ENCODE measurements at places on chromosomes 1 and 21. TPM values are rescaled to one million over a fixed set of nuclear protein-coding genes. Genes with fewer than 3 reads are reported as not detected.

- DNase-seq = no peak
Observed at GRCh38 chr1:199218065-199218464, 579.2 kb downstream of the PTPRC start.

- no peak for DNase-seq
Observed at GRCh38 chr1:168447871-168448270, 95.9 kb downstream of the XCL2 start.

DNA sequence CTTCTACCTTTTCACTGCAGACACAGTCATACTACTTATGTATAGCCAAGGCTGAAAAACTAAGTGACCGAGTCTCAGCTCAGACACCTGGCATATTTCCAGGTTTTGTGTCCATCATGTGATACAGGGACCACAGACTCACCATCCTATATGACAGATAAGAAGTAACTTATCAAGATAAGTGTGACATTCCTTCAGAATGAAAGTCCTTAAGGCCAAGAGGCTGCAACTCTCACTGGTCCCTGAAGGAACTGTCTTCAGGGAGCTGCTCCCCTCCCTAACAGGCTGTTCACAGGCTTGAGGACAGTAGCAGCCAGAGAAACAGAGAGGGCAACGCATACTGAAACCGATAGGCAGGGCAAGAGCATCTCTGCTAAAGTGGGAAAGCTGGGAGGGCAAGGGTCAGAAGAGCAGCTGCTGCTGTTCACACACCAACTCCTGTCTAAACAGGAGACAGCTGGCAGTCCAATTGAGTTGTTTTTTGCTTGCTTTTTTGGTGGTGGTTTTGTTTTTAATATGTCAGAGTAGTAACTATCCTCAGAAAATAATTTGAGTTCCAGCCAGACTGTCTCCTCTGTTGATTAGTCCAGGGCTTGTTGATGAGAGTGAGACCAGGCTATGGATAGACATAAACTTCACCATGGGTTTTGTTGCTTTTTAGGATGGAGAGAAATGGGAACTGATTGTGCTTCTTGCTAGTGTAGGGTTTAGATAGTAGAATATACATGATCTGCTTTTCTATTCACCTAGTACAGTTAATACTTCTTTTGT lies 67.7 kb downstream of the MACF1 start:
- no peak for DNase-seq

DNA sequence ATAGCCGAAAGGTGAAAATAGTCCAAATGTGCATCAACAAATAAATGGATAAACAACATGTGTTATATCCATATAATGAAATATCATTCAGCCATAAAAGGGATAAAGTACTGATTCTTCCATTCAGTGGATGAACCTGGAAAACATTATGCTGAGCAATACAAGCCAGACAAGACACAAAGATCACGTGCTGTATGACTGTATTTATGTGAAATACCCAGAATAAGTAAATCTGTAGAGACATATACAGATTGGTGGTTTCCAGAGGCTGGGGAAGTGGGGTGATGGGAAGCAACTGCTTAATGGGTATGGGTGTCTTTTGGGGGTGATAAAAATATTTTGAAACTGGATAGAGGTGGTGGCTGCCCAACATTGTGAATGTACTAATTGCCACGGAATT lies 13.3 kb upstream of the GSTM4 start:
- no peak for DNase-seq

- DNase-seq = no peak
Observed at GRCh38 chr21:32666258-32666657, 54.1 kb upstream of the CFAP298 start.

BCAR3 gene
- total RNA-seq = 45.2 TPM

PAX7 gene
- total RNA-seq = not detected

DNA sequence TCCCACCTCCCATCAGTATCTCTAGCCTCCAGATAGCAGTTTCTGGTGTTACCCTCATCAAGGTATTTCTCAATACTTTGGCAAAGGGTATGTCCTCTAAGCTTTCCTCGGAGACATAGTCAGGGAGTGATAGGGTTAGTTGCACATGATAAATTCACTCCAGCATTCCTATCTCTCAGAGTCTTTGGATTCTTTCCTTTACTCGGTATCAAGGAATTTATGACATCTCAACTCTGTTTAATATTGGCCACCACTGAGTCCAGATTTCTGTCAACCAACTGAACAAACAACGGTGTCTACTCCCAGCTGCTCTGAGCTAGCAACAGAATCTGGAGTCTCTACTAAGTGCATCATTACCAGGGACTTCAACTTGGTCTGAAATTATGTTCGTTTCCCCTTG lies 233.4 kb downstream of the TM2D1 start:
- DNase-seq = no peak

DNA sequence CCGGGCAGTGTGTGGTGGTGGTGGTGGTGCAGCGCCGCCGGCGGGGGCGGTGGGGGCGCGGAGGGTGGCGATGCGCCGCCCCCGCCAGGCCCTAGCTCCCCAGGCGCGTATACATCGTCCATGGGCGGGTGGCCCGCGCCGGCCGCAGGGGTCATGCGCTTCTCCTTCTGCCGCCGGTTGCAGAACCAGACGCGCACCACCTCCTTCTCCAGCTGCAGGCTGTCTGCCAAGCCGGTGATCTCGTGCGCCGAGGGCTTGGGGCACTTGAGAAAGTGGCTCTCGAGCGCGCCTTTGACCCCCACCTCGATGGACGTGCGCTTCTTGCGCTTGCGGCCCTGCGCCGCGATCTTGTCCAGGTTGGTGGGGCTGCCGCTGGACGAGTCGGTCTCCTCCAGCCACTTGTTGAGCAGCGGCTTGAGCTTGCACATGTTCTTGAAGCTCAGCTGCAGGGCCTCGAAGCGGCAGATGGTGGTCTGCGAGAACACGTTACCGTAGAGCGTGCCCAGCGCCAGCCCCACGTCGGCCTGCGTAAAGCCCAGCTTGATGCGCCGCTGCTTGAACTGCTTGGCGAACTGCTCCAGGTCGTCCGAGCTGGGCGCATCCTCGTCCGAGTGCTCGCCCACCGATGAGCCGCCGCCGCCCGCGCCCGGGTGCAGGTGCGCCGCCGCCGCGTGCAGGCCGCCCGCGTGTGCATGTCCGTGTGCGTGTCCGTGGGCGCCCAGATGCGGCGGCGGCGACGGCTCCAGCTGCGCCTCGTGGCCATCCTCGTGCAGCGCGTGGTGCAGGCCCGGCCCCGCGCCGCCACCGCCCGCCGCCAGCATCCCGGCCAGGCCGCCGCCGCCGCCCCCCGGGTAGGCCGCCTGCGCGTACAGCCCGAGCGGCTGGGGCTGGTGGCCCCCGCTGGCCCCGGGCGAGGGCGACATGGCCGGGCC lies 926 bp downstream of the POU3F1 start:
- DNase-seq = peak; percentile 27

- DNase-seq = no peak
Observed at GRCh38 chr1:165052936-165053335, 303.6 kb downstream of the LMX1A start.

DNA sequence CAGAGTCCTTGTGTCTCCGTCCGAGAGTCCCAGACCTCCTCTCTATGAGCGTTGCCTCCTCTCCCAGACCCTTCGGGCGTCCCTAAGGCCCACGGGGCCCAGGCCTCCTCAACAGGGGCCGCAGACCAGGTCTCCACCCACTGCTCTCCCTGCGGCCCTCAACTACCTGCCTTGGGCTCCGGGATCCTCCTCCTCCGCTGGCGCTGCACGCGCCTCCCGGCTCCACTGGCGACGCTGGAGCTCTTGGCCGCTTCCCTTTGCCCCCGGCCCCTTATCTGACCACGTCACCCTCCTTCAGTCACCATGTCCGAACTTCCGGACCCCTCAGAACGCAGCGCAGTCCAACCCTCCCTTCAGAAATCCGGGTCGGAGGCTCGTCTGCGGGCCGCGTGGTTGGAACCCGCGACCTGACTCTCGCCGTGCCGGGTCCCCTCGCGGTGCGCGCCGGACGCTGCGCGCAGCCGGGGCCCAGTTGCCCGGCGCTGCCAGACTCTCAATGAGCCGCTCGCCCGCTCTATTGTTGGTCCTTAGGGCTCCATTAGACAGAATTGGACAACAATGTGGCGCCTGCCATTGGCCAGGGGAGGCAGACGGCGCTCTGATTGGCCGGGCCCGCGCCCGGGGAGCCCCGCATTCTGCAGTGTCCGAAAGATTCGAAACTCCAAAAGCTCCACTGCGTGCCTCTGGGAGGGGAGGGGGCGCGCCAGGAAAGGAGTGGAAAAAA lies at the start of gene DMRTA2:
Gene DMRTA2 (minus strand): TSS at position 498 of the 724 bp plus-strand sequence. CDS start 1,907 bp downstream, outside the sequence.
- DNase-seq = no peak

DNA sequence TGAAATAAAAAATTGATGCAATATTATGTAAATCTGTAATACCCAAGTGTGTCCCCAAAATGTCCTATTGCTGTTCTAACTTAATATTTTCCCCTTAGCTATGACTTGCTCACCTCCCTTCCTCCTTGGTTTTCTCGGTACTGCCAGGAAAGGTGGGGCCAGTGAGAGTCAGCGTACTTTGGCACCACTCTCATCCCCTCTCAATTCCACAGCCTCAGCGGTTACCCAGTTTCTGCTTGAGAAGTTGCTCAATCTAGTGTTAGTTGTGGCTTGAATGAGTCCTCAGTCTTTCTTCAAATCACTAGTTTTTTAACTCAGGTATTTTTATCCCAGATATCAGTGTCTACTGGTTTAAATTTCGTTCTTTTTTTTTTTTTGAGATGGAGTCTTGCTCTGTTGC lies 32.3 kb downstream of the BCAS2 start:
- no peak for DNase-seq

LCE1A gene
- not detected for total RNA-seq

Data from colonic mucosa (tissue), 4 donors.